ENCODE measurements at places on chromosomes 5 and 9.

DNA sequence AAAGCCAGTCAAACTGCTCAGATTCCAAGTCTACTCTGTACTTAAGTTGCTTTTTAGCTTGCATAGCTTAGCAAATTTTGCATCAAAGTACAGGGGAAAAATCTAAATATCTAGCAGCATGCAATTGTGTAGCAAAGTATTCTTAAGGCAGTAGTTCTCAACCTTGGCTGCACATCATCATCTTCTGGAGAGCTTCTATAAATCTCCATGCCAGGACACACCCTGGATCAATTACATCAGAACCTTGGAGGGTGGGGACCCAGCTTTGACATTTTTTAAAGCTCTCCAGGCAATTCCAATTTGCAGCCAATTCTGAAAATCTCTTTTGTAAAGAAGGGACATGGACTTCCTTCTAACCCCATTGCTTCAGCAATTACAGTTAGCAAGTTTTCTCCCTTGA is 187.5 kb downstream of the SNCAIP start:
- no peak for DNase-seq

DNA sequence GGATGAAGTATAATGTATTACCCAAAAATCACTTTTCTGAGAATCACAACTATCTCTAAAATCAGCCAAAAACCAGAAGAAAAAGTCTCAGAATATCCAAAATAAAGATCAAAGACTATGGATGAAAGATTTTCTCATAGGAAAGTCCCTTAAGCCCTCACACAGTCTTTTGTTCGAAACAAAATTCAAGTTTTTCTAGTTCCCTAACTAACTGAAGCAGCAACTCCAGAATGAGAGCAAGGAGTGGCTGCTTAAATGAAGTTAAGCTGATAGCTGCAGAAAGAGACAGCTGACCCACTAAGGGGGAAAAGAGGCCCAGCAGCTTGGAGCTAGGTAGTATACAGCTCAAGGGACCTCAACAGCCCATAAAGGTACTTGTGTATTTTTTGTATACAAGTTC is 8.4 kb downstream of the ZBTB5 start:
- no peak for DNase-seq

DNA sequence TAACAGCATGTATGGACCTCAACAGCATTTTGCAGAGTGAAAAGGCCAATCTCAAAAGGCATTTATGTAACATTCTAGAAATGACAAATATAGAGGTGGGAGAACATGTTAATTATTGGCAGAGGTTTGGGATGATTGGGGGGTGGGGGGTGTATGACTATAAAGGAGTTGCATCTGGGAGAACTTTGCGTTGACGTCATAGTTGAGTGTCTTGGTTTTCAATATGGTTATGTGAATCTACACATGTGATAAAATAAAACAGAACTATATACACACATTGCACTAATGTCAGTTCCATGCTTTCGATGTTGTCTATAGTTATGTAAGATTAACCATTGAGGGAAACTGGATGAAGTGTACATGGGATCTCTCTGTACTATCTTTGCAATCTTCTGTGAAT is 139.1 kb downstream of the SV2C start:
- DNase-seq = no peak

DNA sequence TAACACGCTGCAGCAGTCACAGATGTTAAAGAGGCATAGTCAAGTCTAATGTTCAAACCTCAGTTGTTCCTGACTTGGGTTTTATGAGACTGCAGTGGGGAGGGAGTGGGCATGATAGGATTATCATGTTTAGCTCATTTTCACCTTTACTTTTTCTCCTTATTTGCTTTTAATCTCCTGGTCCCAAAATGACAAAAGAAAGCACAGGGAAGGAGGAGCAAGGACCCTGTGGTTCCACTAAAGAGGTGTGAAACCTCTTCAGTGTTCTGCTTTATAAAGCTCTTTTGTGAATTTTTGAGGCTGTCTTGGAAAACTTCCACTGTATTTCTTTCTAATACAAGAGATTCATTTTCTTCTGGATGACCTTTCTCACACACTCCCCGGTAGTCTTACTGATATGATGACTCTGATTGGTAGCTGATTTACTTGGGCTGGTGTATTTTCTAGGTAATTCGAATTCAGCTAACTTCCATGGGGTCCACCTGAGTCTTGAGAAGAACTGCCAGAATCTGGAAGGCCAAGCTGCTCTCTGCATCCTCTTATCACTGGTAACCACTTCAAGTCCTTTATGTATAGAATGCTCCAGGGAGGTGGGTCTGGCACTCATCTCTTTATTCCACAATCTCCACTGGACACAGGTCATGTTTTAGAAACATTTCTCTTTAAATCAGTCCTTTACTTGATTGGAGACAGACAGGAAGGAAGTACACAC is 1364.4 kb upstream of the CDH9 start:
- no peak for DNase-seq

DNA sequence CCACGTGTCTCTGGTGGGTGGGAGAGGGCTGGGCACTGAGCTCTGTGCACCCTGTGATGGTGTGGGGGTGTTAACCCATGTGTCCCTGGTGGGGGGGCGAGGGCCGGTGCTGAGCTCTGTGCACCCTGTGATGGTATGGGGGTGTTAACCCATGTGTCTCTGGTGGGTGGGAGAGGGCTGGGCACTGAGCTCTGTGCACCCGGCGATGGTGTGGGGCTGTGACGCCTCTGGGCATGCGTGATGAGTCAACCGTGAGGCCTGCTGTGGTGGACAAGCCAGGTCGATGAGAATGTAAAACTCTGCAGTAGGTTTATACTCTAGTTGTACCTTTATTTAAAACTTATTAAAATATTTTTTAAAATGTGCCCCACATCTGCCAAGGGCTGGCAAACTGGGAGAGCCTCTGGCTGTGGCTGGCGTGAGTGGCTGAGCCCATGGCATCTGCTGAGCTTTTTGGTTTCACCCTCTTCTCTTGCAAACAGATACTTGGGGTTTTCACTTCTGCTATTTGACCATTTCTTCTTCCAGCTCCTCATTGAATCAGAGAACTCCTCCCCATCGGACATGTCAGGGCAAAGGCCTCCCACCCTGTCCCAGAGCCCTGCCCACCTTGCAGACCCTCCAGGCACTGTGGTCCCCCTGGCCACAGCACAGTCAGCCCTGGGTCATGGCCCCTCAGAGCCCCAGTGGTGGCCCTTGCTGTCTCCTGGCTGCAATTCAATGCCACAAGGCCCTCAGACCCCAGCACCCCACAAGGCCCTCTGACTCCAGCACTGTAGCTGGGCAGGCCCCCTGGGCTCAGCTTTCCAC is 18.5 kb upstream of the EXOC3 start:
- peak; percentile 35 for DNase-seq

GRCh38 chr5:82765765-82766164 is 311.4 kb downstream of the TMEM167A start:
- peak; percentile 71 for DNase-seq

GRCh38 chr5:71751422-71751821 is 32.3 kb downstream of the CARTPT start:
- peak; percentile 32 for DNase-seq

GRCh38 chr5:14337593-14337992 is 194.5 kb downstream of the TRIO start:
- DNase-seq = no peak

GRCh38 chr5:129379406-129379805 is 80.7 kb upstream of the ADAMTS19 start:
- DNase-seq = peak; percentile 9

- DNase-seq = no peak
Observed at GRCh38 chr5:147055850-147056566, 177.5 kb upstream of the PPP2R2B start.

- DNase-seq = peak; percentile 31
Observed at GRCh38 chr5:150122158-150122510, 33.5 kb downstream of the PDGFRB start.

DNA sequence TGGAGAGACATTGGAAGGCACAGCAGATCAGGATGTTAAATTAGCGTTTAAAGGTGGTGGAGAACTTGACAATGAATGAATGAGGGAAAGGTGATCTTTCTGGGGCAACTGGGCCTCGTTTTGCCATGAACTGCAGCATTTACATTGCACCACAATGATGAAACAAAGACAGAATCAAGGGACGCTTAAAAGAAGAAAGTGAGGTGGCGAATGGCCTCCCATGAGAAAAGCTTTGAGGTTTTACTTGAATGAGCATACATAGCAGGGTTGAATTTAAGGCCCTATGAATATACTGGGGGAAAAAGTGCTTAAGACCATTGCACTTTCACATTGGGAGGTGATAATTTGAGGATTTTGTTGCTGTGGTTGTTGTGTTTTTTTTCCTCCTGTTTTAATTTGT is 476.4 kb downstream of the ISL1 start:
- DNase-seq = no peak

- no peak for DNase-seq
Observed at GRCh38 chr9:40914772-40915659, 213.5 kb downstream of the FOXD4L6 start.

- DNase-seq = no peak
Observed at GRCh38 chr5:124735169-124735858, 11.1 kb downstream of the ZNF608 start.
